AG20443 (cell line): ENCODE measurements at places on chromosomes 6 and 20.
A peak's percentile ranks its signal among the peaks of the same experiment; 100 is the strongest.

DNA sequence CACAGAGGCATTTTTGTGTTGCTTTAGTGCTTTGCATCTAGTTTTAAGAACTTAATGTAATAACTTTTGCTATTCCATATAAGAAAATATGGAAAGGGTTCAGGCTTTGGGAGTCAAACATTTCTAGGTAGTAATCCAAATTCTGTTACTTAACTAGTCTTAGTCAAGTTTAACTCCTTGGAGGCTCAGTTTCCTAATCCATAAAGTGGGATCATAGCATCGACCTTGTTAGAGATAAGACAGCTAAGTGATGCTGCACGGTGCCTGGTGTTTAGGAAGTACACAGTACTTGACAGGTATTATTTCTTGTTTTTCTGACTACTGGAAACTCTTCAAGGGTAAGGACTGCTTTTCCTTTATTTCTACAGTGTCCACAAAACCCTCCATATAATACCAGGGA, 24.5 kb upstream of the ARMH2 start:
- no peak for DNase-seq

GRCh38 chr20:63711085-63711645, 3.3 kb downstream of the ZGPAT start:
- DNase-seq, result no peak

- peak; percentile 70 for DNase-seq
Measured at GRCh38 chr6:117605169-117605826, 3.0 kb upstream of the GOPC start.

GRCh38 chr6:137291441-137291840, 72.3 kb upstream of the IFNGR1 start:
- DNase-seq, result no peak

- DNase-seq, result no peak
Measured at GRCh38 chr6:17700421-17701416, 6.0 kb downstream of the NUP153 start.

DNA sequence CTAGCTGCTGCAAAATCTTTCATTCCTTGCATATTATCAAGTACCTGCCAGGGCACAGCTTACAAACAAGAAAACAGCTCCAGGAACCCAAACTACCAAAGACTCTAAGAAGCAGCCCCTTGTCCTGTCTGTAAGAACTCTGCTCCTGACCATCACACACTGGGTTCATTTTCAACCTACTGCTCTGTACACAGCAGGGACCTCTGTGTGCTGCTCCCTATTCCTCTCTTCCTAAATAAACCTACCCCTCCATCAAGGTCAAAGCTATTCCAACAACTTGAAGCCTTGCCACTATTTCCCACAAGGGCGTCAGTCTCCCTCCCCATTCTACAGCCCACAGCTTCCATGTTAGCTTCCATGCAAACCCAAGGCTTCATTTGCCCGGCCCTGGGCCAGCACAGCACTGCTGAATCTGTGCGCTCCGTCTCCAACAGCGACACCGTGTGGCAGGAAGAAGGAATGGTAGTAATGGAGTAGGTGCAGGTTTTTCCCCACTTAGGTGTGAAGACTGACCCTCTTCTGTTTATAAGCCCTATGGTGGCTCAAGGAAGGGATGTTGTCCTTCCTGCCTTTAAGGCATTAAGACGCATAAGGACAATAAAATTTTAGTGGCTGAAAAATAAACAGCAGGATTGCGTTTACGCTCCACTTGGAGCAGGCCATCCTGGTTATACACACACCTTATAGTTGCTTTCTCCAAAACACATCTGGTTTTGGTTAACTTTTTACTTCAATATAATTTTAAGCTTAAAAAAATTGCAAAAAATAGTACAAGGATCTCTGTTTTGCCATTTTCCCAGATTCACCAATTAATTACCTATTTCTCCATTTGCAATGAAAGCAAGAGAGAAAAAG, 115.2 kb upstream of the NXT1 start:
- DNase-seq, result peak; percentile 54
